Kidney capillary endothelial cell (primary cell): ENCODE measurements at places on chromosomes 6 and 20.

DNA sequence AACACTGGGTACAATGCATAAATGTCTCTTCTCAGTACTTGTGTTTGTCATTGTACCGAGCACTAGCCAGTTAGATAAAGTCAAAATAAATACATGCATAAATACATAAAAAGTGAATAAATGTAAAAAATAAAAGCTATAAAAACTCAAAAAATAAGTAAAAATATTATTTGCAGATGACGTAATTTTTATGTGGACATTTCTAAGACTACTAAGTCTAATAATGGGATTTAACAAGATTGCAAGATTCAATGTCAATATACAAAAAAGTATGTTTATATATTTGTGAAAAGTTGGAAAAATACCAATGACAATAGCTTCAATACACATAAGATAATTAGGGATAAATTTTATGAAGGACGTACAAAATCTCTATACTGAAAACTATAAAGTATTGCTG lies 639.6 kb downstream of the CBLN4 start:
- no peak for DNase-seq

GRCh38 chr6:109015176-109015575 lies 79.5 kb downstream of the SESN1 start:
- no peak for DNase-seq

DNA sequence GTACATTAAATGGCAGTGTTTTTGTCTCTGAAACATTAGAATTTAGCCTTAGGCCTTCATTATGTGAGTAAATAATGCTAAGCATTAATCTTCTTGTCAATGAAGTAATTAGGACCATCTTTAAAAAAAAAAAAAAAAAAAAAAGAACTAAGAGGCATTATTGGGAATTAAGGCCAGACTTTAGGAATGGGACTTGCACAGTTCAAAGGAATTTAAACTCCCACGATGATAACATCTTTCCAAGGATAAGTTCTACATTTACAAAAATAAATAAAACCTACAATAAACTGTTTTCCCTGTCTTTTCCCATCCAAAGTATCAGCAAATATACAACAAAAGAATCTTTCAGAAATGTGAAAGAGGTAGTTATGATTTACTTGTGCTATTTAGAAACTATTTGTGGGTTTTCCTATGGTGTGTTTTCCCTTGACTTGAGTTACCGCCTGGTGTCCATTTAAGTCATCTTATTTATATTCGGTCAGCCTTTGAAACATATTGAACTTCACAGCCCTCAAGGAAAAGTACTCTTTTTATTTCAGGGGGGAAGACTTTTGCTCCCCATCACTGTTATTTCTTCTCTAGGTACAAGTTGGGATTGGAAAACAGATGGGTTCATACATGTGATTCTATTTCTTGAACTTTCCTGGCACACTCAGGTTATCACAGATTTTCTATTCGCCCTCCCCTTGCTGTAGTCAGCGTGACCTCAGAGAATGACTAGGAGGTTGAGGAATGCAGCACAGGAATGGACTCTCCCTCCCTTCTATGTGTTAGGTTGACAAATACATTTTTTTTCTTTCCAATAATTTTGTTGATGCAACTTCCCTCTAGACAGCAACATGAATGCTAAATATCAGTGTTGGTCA lies 13.6 kb downstream of the STMND1 start:
- peak; percentile 30 for DNase-seq

DNA sequence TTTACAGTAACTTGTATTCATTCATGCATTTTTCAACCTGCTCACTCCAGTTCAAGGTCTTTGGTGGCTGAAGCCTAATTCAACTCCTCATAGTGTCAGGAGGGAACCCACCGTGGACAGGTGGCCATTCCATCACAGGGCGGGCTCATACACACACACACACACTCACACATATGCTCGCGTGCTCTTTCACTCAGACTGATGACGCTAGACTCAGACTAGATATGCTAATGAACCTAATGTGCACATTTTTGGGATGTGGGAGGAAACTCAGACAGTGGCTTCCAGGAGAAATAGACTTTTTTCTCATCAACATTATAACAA lies 56.7 kb downstream of the TRIM27 start:
- DNase-seq: no peak

GRCh38 chr20:32191422-32191821 lies 16.1 kb downstream of the PLAGL2 start:
- no peak for DNase-seq

DNA sequence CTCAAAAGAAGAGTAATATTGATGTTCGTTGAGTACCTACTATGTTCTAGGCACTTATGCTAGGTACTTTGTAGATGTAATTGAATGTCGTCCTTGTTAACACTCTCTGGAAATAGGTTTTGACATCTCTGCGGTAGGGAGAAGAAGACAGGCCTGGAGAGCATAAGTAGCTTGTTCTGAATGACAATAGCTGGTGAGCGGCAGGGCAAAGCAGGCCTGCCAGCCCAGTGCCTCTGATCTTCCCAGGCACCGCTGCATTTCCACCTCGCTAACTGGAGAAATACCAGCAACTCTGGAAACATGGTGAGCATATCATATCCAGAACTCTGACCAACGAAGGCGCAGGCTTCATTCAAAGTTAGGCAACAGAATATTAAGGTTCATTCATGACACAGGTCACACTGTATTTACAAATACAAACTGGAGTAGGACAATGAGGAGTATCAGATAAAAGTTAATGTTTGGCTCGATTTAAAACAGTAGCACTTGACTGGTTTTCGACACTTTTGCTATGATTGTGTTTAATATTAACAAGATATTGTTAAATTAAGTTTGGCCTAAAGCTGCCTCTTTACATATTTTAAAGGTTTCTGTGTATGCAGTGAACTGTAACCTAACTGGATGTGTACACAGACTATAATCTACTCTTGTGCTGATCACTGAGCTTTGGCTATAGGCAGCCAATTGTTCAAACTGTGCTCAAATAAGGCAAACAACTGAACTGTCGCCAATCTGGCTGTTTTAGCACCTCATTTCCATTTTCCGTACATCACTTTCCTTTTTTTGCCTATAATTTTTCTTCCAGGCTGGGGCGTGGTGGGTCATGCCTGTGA lies 54.1 kb downstream of the PPP1R3G start:
- DNase-seq: no peak

DNA sequence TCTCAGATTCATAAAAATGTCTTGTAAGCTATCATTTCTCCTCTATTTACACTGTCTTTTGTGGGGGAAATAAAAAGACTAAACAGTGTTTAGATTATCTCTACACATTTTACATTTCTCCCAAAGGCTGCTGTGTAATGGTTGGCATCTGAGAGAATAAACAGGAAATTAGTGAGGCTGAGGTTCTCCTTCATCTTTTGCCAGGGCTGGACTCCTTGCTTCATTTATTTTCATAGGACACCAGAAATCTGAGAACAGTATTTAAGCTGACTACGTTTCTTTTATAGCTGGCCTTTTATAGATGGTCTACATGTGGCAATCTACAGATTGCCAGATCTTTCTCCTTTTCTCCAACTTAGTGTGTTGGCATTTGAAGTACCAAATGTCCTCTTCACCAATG lies 41.5 kb downstream of the PLCB4 start:
- DNase-seq: no peak

DNA sequence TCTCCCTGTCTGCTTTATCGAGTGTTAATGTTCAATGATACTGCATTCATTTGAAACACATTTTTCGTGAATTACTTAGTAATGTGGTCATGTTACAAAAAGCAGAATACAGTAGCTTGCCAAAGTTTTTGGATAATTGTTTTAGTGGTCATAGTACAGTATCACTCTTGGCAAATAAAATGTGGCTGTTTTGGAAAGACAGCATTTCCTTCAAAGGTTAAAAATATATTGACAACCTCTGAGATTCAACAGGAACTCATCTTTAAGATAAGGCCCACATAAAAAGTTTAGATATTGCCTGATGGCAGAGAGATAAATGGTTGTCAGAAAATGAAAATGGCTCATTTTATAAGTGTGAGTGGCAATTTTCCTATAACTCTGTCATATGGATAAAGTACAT lies 297.7 kb upstream of the MAN1A1 start:
- DNase-seq: no peak

DNA sequence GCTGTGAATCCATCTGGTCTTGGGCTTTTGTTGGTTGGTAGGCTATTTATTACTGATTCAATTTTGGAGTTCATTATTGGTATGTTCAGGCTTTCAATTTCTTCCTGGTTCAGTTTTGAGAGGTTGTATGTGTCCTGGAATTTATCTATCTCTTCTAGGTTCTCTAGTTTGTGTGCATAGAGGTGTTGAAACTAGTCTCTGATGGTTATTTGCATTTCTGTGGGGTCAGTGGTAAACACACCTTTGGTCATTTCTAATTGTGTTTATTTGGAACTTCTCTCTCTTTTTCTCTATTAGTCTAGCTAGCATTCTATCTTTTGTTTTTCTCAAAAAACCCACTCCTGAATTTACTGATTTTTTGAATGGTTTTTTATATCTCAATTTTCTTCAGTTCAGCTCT lies 70.1 kb upstream of the IRAK1BP1 start:
- DNase-seq: no peak

GRCh38 chr6:139754898-139755775 lies 380.7 kb upstream of the CITED2 start:
- no peak for DNase-seq

DNA sequence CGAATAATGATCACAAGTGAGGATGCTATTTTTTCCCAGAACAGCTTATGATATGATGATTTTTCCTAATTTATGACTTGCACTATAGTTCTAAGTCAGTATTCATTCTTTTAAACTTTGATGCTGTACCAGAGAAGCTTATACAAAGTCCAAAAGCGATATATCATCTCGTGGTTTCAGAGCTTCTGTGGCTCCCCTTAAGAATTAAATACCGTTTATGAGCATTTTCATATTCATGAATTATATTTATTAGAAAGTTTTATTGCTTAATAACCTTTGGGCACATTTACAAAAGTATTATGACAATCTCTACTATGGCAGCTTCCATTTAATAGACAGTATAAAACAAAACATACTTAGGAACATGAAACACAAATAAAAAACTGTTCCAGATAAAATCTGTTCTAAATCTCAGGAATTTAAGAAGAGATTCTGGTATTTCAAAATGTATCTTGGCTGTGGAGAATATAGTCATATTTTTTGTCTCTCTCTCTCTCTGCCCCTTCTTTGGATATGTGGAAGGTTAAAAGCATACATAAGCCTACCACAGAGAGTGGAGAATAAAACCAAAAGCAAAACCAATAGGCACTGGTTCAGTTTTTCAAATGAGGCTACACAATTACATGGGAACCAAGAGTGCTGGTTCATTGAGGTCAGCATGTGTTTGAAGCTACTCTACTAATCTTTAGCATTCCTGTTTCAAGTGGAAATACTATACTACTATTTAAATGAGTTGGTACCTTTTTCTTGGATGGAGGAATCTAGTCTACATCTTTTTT lies 884.5 kb upstream of the GJE1 start:
- DNase-seq: no peak

DNA sequence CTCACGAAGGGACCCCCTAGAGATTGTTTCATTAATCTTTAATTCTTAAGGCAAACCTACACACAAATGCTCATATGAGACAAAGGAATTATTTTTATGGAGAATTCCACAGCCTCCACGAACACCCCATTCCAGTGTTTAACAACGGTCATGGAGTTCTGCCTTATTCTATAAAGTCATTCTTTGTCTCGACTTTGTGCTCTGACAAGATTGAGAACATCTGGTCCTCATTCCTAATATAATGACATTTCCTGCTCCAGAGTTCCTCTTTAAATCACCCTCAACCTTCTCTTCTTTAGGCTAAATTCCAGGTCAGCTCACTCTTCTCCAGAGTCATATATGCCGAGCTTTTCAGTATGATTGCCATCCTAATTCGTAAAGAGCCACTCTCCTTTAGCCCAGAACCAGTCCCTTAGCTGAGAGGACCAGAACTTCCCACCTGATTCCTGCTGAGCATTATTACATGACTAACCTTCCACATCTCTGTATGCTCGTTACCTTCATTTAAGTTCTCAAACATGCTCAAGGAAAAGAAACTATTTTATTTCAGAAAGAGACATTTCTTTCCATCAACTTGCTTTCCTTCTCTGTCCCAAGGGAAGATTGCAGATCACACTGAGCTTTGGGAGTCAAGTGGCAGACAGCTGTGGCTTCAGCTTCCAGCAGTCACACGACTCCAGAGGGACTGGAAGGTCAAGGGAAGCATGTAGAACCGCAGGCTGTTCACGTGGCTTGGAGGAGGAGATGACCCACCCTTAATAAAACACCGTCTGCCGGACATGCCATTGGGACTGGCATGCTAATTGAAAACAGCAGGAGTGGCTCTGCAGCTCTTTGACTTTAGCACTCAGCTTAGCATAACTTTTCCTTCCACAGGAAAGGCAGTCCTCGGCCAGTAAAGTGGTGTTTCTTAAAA lies 467.1 kb upstream of the HSF2 start:
- DNase-seq: peak; percentile 64

- DNase-seq: no peak
Measured at GRCh38 chr6:24353861-24354260, 4.0 kb downstream of the DCDC2 start.

GRCh38 chr20:3731944-3732326 lies 550 bp upstream of the HSPA12B start:
- no peak for DNase-seq

DNA sequence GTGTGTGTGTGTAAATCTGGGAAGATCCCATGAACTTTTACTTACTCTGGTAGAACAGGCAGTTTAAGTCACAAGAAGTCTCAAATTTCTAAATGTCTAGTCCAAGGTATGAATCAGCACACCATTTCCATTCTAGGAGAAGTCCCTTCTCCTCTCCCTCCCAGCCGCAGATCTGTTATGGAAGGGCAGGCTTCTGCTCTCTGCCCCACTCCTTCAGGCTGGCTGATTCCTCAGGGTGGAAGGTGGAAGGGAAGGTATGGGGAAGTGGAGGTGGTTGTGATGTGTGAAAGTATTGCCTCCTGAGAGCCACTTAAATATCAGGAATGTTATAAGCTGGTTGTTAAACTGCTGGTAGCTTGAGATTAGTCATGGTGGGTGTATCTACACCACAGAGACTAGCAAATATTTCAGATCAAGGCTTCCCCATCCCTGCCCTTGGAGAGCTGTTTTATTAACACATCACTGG lies 44.5 kb upstream of the LAMA4 start:
- DNase-seq: no peak

DNA sequence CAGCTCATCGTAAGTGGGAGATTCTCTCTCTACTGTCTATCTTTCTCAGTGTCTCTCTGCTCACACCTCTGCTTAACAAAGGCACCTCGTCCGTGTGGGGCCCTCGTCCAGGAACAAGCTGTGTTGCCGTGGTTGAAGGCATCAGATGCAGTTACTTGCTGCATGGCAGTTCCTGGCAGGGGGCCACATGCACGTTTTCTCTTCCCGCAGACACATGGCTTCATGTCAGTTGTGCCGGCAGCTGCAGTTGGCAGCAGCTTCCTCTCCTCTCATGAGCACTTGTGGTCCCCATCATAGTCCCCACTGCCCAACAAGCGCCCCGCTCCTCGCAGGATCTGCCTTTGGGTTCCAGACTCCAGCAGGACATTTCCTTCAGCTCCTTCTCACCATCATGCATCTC lies 7.1 kb upstream of the AFDN start:
- no peak for DNase-seq
